ENCODE measurements at places on chromosomes 12 and 14.
A peak's percentile ranks its signal among the peaks of the same experiment; 100 is the strongest.

- DNase-seq = peak; percentile 58
Measured at GRCh38 chr12:45989721-45990467, 480 bp downstream of the SCAF11 start.

DNA sequence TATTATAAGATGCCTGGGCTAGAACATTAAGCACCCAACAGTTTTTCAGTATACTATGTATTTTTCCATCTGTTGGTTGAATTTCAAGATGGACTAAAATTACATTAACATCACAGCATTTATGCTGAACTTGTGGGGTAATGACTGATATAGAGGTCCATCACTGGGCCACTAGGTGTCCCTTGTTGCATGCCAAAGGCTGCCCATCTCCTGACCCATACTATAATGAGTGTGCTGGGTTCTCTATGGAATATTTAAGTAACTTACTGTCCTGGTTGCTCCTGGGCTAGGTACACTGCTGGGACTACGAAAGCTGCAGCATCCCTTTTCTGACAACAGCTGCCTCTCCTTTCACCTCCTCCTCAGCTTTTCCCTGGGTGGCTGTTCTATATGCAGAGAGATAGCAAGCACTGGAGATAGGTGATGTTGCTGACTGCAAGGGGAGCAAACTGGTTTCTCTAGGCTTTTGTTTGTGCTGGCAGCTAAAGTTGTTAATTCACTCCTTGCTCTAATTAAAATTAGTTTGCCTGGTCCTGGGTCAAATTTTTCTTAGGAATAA, 138.6 kb upstream of the TRHDE start:
- DNase-seq = no peak

DNA sequence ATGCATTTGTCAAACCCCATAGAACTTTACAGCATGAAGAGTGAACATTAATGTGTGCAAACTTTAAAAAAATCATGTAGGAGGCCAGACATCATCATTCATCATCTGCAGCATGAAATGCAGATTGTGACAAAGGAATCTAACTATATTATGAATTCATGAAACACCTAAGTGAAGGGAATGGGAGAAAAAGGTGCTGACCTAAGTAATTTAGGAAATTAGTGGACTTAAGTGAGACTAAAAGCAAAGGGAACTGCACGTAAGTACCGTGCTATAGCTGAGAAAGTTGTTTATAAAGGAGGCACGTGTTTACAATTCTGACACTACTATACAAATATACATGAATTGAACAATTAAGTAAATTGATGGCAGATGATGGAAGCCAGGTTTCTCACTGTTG, 37.6 kb upstream of the JDP2 start:
- no peak for DNase-seq

DNA sequence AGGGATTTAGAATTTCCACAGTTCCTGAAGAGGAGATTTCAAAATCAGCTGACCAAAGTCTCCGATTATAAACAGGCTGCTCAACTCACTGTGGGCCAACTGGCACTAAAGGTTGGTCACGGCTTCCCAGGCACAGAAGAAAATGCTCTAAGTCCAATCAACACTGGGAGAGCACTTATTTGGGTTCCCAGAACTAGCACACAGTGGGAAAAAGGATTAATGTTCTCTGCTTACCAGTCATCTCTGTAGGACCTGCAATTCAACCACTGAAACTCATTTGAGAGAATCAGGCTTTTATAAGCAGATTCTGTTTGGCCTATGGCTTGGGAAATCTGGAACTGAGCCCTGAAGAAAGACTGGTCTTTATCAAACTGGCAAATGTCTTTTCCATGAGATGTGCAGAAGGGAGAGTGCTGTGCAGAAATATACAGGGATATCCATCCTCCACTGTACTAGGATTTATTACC, 49.4 kb downstream of the ABCC9 start:
- no peak for DNase-seq

- DNase-seq = no peak
Measured at GRCh38 chr12:106021516-106021915, 117.2 kb downstream of the NUAK1 start.

- DNase-seq = no peak
Measured at GRCh38 chr12:116385486-116386217, 108.2 kb upstream of the MED13L start.

- no peak for DNase-seq
Measured at GRCh38 chr12:21773263-21773741, 1.2 kb downstream of the KCNJ8 start.
